ENCODE measurements at places on chromosomes 7 and 10.

- no peak for DNase-seq
Observed at GRCh38 chr10:118116715-118117449, 70.1 kb upstream of the RAB11FIP2 start.

DNA sequence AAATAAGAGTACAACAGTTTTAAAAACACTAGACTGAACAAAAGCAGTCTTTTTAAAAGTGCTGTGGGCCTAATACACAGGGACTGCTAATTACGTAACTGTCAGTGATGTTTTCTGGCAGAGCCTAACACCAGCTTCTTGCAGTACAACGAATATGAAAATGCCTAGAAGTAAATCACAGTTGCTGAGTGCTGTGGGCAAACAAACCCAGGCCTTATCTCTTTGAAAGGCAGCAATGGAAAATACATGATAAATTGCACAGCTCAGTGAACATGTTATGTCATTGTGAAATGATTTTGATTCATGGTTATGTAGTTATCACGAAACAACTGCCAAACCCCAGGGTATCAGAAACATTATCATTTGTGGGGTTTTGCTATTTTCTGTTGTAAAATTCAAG lies 428.4 kb downstream of the GFRA1 start:
- no peak for DNase-seq

DNA sequence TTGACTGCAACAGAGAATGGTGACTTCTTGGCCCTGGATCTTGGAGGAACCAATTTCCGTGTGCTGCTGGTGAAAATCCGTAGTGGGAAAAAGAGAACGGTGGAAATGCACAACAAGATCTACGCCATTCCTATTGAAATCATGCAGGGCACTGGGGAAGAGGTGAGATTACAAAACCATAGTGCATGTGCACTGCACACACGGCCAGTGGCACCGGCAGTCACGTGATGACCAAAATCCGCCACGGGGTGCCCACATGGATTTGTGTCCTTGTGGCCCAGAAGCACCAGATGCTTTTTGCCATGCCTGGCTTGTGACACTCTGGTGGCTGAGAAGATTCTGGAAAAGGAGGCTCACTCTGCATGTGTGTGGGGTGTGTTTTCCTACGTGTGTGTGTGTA lies 32.4 kb downstream of the TACR2 start:
- no peak for DNase-seq

DNA sequence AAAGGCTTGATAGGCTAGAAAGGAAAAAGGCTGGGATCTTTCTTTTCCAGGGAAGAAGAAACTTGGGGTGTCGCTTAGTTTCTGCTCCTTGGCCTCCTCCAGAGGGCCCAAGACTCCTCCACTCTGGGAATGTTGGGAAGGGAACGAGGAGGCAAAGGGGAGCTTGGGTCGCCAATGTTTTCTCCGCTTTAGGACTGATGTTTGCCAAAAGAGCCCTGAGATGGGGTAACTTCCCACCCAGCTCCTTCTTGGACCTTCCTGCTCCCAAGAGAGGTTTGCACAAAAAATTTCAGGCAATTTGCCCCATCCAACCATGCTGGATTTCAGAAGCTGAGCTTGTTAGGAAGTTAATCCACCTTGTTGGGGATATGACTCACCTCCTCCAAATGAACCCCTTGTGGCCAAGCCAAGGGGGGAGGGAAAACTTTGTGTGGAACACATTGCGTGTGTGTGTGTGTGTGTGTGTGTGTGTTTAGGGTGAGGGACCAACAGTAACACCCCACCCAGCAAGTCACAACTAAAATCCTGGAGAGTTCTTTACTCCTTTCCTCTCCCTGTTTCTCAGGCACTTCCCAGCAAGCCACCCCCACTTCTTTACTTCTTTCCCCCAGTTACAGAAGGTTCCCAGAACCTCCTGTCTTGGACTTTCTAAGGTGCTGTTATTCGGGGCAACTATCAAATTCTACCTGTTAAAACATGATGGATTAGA lies 8.7 kb upstream of the HOXA2 start:
- DNase-seq = no peak

GRCh38 chr7:124130-124949 lies 68.0 kb upstream of the FAM20C start:
- DNase-seq = no peak

DNA sequence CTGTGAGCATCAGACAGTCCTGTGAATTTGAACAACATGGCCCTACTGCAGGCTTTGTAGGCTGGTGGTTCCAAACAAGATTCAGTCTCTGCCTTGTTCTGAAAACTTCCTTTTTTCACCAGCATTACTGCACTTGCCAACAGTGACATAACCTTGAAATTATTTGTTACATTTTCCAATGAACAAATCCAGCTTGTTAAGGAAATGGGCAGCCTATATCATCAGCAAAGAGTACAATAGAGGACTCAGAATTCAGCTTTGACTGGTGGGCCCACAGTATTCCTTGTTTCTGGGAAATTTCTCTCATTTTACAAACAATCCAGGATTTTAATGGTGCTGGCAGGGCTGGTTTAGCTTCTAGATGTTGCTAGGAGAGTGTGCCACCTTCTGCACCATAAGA lies 703.7 kb upstream of the FZD8 start:
- no peak for DNase-seq

GRCh38 chr7:135206941-135207391 lies 4.4 kb downstream of the WDR91 start:
- DNase-seq = no peak

GRCh38 chr10:60099998-60100747 lies 193.8 kb upstream of the CCDC6 start:
- no peak for DNase-seq

- no peak for DNase-seq
Observed at GRCh38 chr10:118832241-118832651, 77.5 kb upstream of the CACUL1 start.

DNA sequence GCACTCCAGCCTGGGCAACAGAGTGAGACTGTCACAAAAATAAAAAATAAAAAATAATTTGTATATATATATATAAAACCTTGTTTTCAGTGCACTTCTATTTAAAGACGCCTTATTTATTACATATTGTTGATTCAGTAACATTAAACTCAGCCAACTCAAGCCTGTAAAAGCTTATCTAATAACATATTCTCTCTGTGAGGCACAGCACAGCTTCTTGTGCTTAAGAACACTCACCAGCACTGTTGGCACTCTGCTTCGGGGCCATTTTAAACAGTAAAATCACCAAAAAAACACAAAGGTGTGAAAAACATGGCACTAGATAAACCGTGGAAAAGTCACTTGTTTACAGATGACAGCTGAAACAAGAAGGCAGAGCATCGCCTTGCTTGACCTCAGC lies 89.0 kb upstream of the C10orf90 start:
- DNase-seq = no peak

- no peak for DNase-seq
Observed at GRCh38 chr7:157136372-157136771, 2.4 kb upstream of the UBE3C start.

- DNase-seq = no peak
Observed at GRCh38 chr7:7529328-7529727, 6.3 kb downstream of the COL28A1 start.

- no peak for DNase-seq
Observed at GRCh38 chr7:23615331-23615730, 18.1 kb downstream of the CCDC126 start.

GRCh38 chr10:127827354-127828140 lies 65.2 kb downstream of the CLRN3 start:
- no peak for DNase-seq

DNA sequence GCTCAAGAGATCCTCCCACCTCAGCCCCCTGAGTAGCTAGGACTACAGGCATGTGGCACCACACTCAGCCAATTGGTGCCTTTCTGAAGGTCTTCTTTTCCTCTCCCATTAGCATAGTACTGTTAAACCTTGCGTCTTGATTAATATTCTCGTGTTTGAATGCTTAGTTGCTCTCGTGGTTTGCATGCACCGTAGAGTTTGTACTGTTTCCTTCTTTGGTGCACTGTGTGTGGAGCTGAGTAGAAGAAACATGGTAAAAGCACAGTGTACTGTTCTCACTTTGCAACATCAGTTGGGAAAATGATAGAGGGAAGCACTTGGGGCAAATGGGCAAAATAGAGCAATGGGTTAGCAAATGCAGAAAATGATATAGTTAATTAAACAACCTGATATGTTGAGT lies 27.6 kb upstream of the RPA3 start:
- no peak for DNase-seq

DNA sequence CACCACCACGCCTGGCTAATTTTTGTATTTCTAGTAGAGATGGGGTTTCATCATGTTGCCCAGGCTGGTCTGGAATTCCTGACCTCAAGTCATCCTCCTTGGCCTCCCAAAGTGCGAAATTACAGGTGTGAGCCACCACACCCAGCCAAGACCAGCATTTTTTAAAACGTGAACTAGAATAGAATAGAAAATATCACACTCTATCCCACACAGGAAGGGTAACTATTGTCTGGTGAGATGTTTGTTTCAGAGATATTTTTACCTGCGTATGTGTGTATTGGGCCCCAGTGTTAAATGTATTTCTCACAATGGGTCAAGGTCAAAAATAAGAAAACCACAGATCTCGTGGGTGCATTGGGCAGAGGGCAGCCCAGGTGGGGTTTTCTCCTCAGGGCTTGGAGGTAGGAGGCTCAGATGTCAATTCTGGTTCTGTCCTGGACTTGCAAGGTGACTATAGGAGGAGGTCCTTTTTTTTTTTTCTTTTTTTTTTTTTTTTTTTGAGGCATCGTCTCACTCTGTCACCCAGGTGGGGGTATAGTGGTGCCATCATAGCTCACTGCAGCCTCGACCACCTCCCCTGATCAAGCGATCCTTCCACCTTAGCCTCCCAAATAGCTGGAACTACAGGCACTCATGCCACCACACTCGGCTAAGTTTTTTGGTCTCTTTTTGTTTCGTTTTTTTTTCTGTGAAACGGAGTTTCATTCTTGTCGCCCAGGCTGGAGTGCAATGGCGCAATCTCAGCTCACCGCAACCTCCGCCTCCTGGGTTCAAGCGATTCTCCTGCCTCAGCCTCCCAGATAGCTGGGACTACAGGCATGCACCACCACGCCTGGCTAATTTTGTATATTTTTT lies 19.0 kb downstream of the SH2B2 start:
- DNase-seq = no peak

- DNase-seq = no peak
Observed at GRCh38 chr7:119842786-119843185, 430.2 kb upstream of the KCND2 start.

DNA sequence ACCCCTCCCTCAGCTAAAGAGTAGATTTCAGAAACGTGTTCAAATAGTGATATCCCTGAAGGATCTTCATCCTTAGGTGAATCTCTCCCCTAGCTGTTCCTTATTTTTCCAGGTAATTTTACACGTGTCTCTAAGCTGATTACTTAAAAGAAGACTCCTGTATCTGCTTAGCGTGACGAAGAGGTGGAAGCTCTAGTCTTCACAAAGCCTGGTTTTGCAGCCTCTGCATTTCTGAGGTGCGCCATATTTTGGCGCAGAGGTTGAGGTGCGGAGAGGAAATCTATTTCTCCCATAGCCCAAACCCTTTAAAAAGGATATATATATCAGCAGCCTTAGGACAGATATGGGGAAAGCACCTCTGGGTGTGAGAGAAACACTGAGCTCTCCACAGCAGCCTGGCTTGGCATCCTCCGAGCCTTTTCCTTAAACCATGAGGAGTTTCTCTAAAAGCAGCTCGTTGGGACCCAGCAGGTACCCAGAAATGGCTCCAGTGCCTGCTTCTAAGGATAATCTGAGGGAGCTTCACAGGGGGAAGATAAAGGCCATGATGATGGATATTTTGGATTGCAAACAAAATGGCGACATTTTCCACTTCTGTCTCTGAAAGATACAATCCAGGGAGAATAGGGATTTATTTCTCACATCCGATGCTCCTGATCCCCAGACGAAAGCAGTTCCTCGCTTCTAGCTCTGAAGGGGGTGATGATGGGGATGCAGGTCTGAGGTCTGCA lies 3.0 kb upstream of the HOXA2 start:
- no peak for DNase-seq

DNA sequence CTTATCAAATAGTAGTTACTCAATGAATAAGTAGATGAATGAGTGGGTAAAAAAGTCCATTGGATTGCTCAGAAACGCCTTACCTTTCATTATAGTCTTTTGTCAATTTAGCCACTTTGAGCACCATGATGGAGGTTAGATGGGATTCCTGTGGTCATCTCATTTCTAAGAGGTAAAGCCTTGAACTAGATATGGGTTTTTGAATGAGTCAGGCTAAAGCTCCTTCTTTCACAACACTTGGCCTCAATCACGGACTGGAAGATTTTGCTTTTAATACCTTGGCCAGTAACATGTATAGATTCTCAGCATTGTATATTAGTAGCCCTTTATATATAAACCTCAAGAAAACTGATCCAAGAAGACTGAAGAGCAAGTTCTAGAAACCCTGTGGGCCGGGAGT lies 99.7 kb upstream of the CCDC6 start:
- DNase-seq = no peak

- DNase-seq = no peak
Observed at GRCh38 chr10:73655257-73655989, 406 bp downstream of the SYNPO2L start.

DNA sequence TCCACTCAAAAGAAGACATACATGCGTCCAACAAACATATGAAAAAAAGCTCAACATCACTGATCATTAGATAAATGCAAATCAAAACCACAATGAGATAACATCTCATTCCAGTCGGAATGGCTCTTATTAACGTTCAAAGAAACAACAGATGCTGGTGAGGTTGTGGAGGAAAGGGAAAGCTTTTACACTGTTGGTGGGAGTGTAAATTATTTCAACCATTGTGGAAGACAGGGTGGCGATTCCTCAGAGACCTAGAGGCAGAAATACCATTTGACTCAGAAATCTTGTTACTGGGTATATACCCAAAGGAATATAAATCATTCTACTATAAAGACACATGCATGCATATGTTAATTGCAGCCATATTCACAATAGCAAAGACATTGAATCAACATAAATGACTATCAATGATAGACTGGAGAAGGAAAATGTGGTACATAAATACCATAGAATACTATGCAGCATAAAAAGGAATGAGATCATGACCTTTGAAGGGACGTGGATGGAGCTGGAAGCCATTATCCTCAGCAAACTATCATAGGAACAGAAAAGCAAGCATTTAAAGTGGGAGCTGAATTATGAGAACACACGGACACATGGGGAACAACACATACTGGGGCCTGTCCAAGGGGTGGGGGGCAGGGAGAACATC lies 28.4 kb downstream of the PCDH15 start:
- no peak for DNase-seq

- DNase-seq = no peak
Observed at GRCh38 chr7:157568106-157568769, 231.4 kb downstream of the DNAJB6 start.

GRCh38 chr7:135238112-135238744 lies 4.6 kb downstream of the STRA8 start:
- DNase-seq = no peak

DNA sequence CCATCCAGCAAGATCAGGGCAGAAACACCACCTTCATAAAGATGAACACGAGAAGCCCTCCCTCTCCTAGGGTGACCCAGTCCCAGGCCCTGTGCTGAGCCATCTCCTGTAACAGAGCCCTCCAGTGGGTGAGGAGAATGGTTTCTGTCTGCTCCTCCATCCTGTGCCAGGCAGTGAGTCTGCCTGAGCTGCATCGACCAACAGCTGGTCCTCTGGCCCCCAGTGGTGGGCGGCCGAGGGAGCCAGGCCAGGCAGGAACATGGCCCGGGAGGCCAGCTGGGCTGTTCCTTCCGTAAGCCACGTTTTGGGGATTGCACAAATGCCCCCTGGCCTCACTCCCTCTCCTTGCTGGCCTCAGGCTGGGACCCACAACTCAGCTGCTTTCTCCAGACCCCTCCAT lies 73.5 kb downstream of the GRB10 start:
- DNase-seq = no peak
